ENCODE measurements at places on chromosomes 2 and 18. TPM values are rescaled to one million over a fixed set of nuclear protein-coding genes. Genes with fewer than 3 reads are reported as not detected.

The EIF2AK2 gene
- 20.0 TPM for total RNA-seq

The IL1RN gene
- 3.9 TPM for total RNA-seq

The TRIM54 gene
- not detected for total RNA-seq

The GPR17 gene
- total RNA-seq: not detected

The LIMS4 gene
- 0.56 TPM for total RNA-seq

The CMPK2 gene
- total RNA-seq: 41.7 TPM

The STEAP3 gene
- 44.4 TPM for total RNA-seq

The FEV gene
- not detected for total RNA-seq

The ELAC1 gene
- 4.9 TPM for total RNA-seq

- no peak for DNase-seq
These were observed 591 bp downstream of the C2orf80 start for GRCh38 chr2:208189069-208189809.

DNA sequence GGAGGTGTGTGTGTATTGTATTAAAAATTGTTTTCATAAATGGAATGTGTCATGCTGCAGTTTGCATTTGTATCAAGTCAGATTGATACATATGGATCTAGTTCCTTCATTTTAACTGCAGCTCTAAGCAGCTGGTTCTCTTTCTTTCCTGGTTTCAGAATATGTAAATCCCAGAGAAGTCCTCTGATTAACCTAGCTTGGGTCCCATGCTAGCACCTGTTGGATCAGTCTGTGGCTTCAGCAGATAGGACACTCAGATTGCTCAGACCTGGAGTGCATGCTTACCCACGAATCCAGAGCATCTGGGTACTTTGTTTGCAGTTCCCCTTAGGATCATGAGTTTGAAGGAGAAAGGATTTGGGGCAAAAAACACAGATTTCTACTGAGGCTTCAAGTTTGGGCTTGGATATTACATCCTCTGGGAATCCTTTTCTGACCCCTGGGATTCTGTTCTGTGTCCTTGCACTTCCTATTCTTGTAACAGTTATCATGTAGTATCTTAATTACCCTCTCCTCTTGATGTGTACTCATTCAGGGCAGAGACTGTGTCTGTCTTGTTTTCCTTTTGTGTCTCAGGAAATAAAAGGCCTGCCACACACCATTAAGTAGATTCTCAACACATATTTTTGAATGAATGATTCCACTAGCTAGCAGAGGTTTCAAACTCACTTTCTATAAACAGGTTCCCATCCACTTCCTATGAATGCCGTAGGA lies 142.1 kb downstream of the PHLPP1 start:
- no peak for DNase-seq

GRCh38 chr18:67517444-67517765 lies 885 bp upstream of the DSEL start:
- DNase-seq: no peak

DNA sequence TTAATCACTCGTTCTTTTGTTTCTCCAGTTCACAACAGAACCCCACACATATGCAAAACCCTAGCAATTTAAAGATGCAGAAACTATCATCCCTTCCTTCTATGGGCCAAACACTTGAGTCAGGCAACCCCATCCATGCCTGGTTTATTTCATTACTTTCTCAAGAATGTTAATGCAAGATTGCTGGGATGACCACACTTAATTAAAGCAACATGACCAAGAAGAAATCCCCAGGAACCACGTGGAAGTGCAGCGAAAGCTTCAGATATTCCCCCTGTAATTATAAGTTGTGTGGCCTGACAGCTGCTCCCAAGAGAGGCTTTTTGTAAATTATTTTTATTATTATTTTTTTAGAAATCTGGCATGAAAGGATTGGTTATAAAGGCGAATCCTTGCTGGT lies 246.2 kb upstream of the ID2 start:
- DNase-seq: no peak

DNA sequence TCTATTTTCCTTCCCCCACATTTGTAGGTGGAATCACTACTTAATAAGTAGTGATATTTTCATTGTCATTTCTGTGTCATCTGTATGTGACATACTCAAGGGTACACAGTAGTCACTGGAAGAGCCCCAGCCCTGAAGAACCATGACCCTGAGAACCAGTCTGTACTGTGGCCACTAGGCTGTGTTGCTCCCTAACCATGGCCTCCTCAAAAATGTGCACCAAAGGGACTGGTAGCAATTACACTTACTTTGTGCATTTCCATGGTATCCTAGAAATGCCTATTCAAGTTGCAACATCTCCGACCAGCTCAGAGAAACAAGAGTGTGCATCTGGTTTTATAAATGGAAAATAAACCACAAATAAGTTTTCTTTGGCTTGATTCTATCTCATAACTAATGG lies 155.1 kb downstream of the DOCK10 start:
- DNase-seq: no peak

GRCh38 chr18:75057169-75057960 lies 151.6 kb downstream of the PTGR3 start:
- no peak for DNase-seq

GRCh38 chr18:32259553-32259952 lies 69.7 kb downstream of the MEP1B start:
- no peak for DNase-seq

GRCh38 chr18:58452454-58453166 lies 176.3 kb downstream of the ALPK2 start:
- peak; percentile 63 for DNase-seq

- no peak for DNase-seq
These were observed 205.1 kb downstream of the ARL4C start for GRCh38 chr2:234291765-234292204.

DNA sequence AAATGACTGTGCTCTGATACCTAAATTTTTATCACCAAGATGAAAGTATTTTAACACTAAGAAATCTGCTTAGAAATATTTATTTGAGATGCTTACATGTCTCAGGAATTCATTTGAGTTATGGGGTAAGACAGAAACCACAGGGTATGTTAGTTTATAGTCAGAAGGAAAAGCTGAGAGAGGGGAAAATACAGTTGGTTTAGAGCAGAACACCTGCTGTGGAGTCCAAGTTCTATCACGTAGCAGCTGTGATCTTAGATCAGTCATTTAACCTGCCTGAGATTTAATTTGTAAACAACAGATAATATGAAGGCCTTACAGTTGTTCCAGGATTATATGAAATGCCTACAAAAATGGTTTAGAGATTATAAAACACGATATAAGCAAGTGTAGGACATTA lies 29.0 kb downstream of the PDE6D start:
- DNase-seq: no peak

Data from liver (tissue), 10 donors.